NCI-H2081 treated with DMSO at 0.1 percent for 48 hours (cell line): ENCODE measurements at places on chromosomes 7 and 10.

GRCh38 chr7:2638224-2638991 is 6.6 kb downstream of the TTYH3 start:
- DNase-seq, result no peak

DNA sequence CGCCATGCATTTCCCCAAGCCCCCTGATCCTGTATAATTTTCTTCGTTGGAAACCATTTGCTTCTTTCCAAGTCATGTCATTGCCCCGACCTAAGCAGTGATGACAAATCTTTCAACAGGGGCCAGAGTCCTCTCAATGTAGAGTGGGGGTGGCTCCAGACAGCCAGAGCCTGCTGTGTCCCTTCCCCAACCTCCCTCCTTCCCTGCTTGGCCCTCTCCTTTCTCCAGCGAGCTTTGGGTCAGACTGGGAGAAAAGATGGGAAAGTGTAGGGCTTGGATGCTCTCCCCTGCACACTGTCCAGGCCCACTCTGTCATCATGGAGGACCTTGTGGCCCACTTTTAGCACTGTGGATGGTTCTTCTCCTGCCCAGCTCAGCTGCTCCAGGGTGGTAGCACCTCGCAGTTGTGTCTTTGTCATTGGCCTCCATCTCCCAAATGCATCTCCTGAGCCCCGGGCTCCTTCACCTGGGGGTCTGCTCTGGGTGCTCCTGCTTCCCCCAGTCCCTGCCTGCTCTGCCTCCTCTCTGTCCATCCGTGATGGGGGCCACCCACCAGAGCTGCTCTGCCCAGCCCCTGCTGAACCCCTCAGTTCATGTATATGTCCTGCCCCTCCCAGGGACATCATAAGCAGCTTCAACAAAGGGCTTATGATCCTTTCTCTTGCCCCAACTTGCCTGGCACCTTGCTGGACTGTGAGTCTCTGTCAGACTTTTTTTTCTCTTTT is 37.5 kb downstream of the BTBD16 start:
- DNase-seq, result no peak

DNA sequence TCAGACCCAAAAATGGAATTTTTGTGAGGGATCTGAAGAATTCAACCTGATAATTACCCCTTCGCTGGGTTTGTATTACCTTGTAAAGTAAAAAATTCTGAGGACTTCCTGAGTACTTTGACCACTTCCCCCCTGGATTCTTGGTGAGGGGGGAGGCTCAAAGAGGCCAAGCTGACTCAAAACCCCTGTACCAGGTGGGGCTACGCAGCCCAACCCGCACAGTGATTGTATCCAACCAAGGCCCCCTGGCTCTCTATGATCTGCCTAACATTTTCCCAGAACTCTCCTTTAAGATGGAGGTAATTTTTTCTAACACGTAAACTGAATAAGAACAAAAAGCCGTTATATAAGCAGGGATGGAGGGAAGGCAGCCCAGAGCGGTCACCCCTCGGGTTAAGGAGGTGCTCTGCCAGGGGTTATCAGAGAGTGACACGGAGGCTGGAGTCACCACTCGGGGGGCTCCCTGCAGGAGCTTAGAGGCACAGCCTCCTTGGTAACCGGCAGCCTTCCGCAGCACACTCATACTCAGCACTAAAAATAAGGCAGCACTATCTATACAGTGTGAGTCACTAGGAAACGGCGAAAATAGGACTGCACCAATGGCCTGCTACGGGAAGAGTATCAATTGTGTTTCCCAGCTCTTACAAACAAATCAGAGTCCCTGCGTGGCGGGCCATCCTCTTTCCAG is 255.4 kb downstream of the ELMO1 start:
- DNase-seq, result no peak

DNA sequence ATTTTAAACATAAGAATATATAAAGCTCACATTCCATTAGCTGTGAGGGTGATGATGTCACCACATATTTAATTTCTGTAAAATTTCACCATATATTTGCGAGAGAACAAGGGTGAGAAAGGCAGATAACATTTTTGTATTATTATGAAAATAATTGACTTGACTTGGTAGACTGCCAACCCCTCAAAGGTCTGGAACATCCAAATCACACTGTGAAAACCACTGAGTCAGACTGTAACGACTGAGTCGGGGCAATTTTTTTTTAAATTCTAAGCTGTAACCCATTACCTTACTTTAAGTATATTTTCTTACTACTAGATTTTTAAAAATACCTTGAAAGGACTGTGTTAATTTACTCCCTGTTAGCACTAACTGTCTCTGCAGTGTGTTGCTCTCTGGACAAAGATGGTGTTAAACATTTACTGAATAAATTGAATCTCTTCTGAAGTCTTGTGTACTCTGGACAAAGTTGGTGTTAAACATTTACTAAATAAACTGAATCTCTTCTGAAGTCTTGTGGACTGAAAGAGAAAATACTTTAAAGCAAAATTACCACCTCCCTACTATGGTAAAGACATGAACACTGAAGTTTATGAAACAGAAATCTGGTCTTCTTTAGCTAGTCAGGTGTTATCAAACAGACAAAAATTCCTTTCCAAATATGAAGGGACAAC is 14.1 kb downstream of the PDZD8 start:
- no peak for DNase-seq

DNA sequence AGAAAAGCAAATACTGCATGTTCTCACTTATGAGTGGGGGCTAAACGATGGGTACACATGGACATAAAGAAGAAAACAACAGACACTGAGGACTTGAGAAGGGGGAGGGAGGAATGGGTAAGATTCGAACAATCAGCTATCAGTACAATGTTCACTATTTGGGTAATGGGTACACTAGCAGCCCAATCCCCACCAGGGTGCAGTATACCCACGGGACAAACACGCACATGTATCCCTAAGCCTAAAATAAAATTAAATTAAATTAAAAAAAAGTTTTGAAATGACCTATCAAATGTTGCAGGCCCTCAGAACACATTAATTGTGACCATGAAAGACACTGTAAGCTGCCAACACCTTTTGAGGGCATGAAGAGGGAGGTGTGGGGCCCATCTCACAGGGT is 316.0 kb downstream of the WDR37 start:
- DNase-seq, result no peak

GRCh38 chr10:103691723-103692435 is 163.5 kb downstream of the SH3PXD2A start:
- no peak for DNase-seq

- no peak for DNase-seq
These were observed 456 bp upstream of the DLD start for GRCh38 chr7:107890493-107890961.

DNA sequence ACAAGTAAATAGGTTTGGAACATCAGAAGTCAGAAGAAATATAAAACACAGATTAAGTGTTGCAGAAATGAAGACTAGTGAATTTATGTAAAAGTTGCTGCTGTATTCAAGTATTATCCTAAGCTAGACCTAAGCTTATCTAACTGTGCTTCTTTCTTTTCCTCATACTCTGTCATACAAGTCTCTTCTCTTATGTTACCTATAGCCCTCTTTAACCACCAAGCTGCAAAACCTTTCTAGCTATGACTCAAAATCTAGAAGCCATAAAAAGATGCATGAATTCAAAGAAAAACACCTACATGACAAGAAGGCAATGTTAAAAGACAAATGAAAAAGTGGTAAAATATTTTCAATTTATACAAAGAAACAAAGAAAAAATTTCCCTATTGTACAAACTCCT is 23.0 kb downstream of the DENND11 start:
- DNase-seq, result no peak

GRCh38 chr7:2918406-2918805 is 74.3 kb upstream of the GNA12 start:
- no peak for DNase-seq

DNA sequence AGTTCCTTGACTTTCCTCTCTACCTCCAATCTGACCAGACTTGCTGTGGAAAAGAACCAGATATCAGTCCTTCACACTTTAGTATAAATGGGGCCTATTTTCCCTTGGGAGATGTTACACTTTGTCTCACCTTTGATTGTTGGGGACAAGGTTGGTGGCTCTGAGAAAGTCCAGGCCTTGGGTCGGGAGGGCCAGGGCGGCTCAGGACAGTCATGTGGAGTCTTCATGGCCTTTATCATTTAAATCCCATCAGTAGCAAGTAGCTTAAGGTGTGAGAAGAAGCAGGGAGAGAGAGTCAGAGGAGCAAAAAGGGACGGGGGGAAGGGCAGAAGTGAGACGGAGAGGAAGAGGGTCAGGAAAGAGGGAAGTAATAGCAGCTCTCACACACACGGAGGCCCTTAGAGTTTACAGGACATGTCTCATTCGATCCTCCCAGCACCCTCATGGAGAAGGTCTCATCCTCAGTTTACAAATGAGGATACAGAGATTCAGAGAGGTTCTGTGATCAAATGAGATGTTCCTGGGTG is 40.5 kb downstream of the TBATA start:
- DNase-seq, result no peak

DNA sequence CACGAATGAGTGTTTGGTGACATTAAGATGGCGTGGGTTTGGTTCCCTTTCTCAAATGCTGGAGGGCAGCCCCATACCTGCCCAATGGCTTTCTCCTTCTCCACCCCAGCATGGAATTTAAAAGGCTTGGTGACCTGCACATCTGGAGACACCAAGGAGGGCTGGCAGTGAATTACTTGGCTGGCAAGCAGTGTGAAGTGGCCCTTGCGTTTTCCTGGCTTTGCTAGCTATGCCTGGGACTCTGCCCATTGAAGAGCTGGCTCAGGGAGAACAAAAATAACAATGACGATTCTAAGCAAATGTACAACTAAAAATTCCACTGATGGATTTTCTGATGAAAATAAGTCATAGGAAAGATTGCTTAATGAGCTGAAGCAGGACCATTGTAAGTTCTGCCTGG is 203.7 kb downstream of the CYP26A1 start:
- no peak for DNase-seq

DNA sequence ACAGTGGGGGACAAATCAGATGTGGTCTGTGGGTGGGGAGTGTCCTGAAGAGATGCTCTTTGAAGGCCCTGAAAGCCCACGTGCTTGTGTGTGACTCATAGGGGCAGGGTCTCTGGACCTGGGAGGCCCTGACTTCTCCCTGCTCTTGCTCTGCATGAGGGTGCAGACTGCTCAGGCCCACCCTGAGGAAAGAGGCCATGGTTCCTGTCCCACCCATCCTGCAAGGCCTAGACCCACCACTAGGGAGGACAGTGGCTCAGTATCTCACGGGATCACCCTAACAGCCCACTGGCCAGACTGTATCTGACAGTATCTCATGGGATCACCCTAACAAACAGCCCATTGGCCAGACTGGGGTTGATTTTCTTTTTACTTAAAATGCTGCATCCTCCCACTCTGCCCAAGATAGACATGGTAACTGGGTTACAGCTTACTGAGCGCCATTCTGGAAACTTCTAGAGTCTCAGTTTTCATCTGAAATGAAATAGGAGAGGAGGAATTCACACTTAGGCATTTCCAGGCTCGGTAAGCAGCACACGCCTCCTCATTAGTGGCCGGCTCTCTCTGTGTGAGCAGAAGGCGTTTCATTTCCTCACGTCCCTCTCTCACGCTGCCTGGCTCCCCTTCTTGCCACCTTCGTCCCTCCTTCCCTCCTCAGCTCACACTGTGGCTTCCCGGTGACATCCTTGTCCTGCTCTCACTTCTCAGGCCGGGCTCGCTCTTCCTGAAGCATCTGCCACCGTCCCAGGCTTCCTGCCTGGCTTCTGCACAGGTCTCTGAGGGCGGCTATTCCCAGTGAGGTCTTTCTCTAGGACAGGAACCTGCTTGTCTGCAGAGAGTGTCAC is 242.6 kb downstream of the GLRX3 start:
- DNase-seq, result no peak

DNA sequence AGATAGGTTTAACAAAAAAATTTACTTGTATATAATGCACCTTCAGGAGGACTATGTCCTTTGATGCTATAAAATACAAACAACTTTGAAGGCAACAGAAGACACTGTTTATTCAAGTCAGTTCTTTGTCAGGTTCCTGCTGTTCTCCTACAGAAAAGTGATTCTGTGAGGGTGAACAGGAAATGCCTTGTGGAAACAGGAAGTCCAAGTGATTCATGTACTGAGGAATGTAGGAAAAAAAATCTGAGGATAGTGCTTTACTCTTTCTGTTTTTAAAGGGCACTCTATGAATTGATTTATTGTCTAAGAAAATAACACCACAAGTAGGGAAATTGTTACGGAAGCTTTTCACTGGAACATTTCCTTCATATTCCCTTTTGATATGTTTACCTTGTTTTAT is 171.9 kb downstream of the HDAC9 start:
- no peak for DNase-seq

DNA sequence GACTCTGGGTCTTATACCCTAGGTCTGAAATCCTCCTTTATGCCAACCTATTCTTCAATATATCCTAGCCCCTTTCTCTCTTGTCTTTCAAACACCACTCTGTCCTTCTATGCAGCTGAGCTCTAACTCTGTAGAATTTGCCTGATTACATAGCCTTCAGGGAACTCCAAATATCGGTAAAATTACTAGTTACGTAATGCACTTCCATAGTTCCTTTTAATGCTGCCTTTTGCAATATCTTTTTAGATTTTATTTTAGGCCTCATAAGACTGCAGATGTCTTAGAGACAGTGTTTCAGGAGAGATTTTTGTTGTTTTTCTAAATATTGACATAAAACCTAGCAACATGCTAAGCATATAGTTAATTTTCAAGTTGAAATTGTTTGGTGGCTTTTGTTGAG is 924.8 kb downstream of the CNTNAP2 start:
- DNase-seq, result no peak

GRCh38 chr10:34956756-34957155 is 133.4 kb downstream of the CUL2 start:
- DNase-seq, result no peak

DNA sequence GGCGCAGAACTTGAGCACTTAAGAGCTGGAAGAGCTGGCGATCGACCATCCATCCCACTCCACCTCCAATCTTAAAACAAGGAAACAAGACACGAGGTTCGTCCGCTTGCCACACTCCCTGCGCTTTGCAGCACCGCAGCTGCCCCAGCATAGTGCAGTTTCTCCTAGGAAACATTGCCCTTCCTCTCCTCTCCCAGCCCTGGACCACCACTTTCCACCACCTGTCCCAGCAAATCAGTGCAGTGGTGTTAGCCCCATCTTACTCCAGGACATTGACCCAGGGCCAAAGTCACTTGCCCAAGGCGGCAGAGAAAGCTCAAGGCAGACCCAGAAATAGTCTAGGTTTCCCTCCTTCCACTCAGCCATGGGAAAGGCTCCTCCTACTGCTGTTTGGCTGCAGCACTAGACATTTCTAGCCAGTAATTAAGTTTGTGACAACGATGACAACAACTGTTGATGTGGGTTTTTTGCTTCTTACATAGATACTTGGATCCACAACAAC is 1.5 kb upstream of the PARD3 start:
- DNase-seq, result no peak

- no peak for DNase-seq
These were observed 341.3 kb downstream of the ARL4A start for GRCh38 chr7:13028825-13029099.

GRCh38 chr10:71126432-71126831 is 85.9 kb upstream of the UNC5B start:
- DNase-seq, result no peak
